Spinal cord (tissue), 10 donors: ENCODE measurements at places on chromosomes 6 and 20. TPM values are rescaled to one million over a fixed set of nuclear protein-coding genes. Genes with fewer than 3 reads are reported as not detected.

TXNDC5 gene
- polyA plus RNA-seq = 46.4 TPM

BANF2 gene
- not detected for polyA plus RNA-seq

CCN5 gene
- polyA plus RNA-seq = 0.32 TPM

SAPCD1 gene
- polyA plus RNA-seq = 11.1 TPM

TMEM170B gene
- 27.3 TPM for polyA plus RNA-seq

C6orf58 gene
- polyA plus RNA-seq = 1.6 TPM

ANGPT4 gene
- 0.57 TPM for polyA plus RNA-seq

TPBG gene
- 29.0 TPM for polyA plus RNA-seq

DNA sequence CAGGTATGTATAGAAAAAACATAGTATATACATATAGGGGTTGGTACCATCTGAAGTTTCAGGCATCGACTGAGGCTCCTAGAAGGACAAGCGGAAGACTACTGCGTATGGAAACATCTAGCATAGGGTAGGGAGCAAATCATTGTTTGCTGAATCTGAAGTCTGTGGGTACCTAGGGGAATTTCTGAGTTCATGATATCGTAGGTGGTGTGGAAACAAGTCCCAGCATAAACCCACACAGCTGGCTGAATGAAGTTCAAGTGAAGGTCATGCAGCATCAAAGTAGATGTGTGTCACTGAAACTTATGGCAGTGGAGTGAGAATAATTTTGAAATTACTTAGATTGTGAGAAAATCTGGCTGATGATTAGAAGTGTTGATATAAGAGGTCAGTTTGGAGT lies 39.4 kb downstream of the MAP7 start:
- no peak for DNase-seq
- H3K27me3 ChIP-seq = no peaks in the 10 kb centered on the region
- no peaks in the 10 kb centered on the region for H3K4me1 ChIP-seq

DNA sequence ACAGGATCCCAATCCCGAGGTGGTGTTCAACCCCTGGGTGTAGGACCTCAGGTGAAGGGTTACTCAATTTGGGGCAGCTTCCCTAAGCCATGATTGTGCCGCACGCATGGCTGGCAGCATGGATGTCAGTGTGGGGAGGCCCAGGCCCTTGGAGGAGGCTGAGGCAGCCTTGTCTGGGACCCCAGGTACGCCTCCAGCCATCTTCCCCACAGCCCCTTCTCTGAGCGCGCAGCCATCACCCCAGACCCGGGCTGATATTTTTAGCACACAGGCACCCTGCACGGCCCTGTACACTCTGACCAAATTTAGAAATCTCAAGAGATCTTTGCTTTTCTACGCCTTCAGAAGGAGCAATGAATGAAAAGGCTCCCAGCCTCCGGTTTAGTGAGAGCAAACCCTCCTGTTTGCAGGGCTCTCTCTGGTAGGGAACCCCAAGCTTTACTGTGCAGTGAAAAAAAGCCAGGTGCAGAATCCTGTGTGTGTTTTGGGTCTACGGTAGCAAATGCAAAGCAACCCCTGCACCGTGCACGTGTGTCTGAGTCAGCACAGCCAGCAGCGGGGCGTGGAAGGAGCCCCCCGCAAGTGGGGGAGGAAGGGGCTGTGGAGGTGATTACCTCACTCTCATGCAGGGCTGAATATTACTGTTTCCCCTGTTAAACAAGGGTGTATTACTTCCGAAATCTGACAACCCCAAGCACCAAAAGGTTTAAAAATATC lies 44.3 kb downstream of the CTCFL start:
- H3K4me3 ChIP-seq = no peak overlapping the region
- H3K4me1 ChIP-seq = peaks cover 10% of the 10 kb centered on the region
- no peak overlapping the region for H3K27ac ChIP-seq
- H3K27me3 ChIP-seq = peaks cover 8% of the 10 kb centered on the region
- H3K36me3 ChIP-seq = no peaks in the 10 kb centered on the region

GRCh38 chr20:53960579-53961272 lies 109.7 kb downstream of the BCAS1 start:
- H3K4me1 ChIP-seq = no peaks in the 10 kb centered on the region
- H3K27me3 ChIP-seq = no peaks in the 10 kb centered on the region
- no peak overlapping the region for H3K4me3 ChIP-seq
- DNase-seq = no peak
- no peaks in the 10 kb centered on the region for H3K36me3 ChIP-seq

DNA sequence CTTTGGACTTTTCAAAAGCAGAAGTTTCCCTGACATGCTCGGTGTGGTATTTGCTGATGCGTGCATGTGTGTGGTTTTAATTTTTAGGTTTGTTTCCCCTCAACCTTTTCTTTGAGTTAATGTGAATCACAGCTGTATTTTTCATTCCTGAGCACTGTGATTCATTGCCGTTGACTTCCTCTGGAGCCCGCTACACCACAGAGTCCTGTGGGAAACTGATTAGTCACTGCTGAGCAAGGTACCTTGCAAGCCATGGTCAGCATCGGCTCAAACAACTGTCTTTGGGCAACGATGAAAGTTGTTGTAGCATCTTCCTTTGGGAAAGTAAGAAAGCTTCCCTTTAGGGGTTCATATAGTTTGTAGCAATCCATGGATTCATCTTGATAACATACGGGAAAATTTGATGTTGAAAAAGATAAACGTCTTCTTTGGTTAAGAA lies 57.5 kb downstream of the RIN2 start:
- H3K4me1 ChIP-seq = no peaks in the 10 kb centered on the region
- no peak overlapping the region for H3K27ac ChIP-seq
- no peaks in the 10 kb centered on the region for H3K36me3 ChIP-seq
- H3K4me3 ChIP-seq = no peak overlapping the region

- peaks cover 10% of the 10 kb centered on the region for H3K4me1 ChIP-seq
- H3K4me3 ChIP-seq = no peak overlapping the region
- no peaks in the 10 kb centered on the region for H3K36me3 ChIP-seq
- H3K27ac ChIP-seq = no peak overlapping the region
Measured at GRCh38 chr20:17533396-17533795, 2.2 kb upstream of the BFSP1 start.

- no peaks in the 10 kb centered on the region for H3K27me3 ChIP-seq
- H3K4me1 ChIP-seq = no peaks in the 10 kb centered on the region
- H3K27ac ChIP-seq = no peak overlapping the region
Measured at GRCh38 chr6:81795890-81796289, 43.4 kb upstream of the TENT5A start.

DNA sequence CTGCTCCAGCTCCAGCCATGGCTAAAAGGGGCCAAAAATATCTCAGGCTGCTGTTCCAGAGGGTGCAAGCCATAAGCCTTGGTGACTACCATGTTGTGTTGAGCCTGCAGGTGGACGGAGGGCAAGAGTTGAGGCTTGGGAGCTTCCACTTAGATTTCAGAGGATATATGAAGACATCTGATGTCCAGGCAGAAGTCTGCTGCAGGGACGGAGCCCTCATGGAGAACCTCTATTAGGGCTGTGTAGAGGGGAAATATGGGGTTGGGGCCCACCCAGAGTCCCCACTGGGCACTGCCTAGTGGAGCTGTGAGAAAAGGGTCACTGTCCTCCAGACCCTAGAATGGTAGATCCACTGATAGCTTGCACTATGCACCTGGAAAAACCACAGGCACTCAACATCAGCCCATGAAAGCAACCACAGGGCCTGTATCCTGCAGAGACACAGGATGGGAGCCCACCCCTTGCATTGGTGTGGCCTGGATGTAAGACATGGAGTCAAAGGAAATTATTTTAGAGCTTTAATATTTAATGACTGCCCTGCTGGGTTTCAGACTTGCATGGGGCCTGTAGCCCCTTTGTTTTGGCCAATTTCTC lies 70.5 kb downstream of the NINL start:
- no peak for DNase-seq
- no peaks in the 10 kb centered on the region for H3K4me1 ChIP-seq
- H3K36me3 ChIP-seq = peaks cover 45% of the 10 kb centered on the region
- H3K27me3 ChIP-seq = no peaks in the 10 kb centered on the region

DNA sequence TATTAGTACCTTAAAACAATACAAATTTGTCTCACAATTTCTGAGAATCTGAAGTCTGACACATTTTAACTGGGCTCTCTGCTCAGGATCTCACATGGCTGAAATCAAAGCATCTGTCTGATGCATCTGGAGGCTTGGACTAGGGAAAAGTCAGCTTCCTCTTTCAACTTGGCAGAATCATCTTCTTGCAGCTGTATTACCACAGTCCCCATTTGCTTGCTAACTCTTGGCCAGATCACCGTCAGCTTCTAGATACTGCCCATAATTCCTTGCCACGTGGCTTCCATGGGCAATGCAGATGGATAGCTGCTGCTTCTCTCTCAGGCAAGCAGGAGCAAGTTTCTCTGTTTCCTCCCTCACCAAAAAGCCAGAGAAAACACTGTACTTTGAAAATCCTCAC lies 1106.4 kb upstream of the CITED2 start:
- H3K4me1 ChIP-seq = no peaks in the 10 kb centered on the region
- H3K36me3 ChIP-seq = no peaks in the 10 kb centered on the region
- H3K4me3 ChIP-seq = no peak overlapping the region
- no peak overlapping the region for H3K27ac ChIP-seq
- H3K27me3 ChIP-seq = no peaks in the 10 kb centered on the region
- DNase-seq = no peak

GRCh38 chr6:129599467-129599866 lies 110.5 kb downstream of the ARHGAP18 start:
- no peak for DNase-seq
- no peak overlapping the region for H3K27ac ChIP-seq
- H3K4me1 ChIP-seq = no peaks in the 10 kb centered on the region
- H3K4me3 ChIP-seq = no peak overlapping the region
- no peaks in the 10 kb centered on the region for H3K27me3 ChIP-seq

DNA sequence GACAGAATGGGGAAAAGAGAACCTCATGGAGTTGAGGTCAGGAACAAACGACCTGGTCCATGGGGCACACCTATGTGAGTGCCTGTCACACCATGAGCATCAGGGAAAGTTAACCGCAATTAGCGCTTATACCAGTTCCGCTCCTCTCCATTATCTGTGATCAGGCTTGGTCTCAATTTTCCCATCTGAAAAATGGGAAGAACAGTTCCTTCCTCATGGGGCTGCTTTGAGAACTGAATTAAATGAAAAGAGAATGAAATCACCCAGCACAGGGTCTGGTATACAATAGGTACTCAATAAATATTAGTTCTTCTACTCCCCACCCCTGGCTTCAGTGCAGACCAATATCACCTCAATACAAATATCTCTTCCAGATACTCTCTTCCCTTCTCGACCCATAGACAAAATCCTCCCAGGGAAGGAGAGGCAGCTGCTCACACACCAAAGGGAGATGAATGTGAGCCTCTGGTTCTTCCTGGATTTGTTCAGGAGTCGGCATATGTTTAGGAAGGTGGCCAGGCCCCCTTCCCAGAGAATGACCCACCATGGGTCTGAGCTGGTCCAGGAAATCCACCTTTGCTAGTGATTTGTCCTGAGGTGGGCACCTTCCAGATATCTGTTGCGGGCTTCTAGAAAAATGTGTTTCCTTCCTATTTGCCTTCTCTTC lies 2.4 kb upstream of the PTGIS start:
- peaks cover 4% of the 10 kb centered on the region for H3K27me3 ChIP-seq
- H3K4me1 ChIP-seq = peaks cover 24% of the 10 kb centered on the region
- H3K4me3 ChIP-seq = no peak overlapping the region

DNA sequence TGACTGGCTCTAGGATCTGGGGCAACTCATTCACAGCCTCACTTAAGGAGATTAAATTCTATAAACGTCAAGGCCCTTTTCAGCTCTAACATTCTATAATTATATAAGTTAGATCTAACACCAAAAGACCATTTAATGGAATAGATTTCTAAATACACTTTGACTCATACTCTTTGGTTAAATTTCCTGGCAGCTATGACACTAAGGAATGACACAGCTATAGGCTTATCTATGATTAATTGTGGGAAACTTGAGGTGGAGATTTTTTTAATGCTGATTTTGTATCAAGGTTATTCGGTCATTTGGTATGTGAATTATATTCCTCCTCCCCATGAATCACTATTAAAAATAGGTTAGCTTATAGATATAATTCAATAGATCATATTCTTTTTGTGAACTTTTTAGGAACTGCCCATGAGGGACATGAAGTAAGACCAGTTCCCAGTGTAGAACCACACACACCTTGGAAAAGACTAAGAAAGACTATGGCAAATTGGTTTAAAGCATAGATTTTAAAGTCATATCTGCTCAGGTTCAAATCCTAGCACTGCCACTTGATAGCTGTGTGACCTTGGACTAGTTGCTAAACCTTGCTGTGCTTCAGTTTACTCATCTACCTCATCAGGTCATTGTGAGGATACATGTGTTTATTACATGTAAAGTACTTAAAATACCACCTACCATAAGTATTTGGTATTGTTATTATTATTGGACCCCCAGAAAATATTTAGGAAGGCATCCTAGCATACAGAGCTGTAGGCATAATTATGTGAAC lies 116.0 kb downstream of the CRYBG1 start:
- no peak for DNase-seq
- H3K27me3 ChIP-seq = no peaks in the 10 kb centered on the region
- H3K4me1 ChIP-seq = no peaks in the 10 kb centered on the region
- no peaks in the 10 kb centered on the region for H3K36me3 ChIP-seq
- no peak overlapping the region for H3K27ac ChIP-seq
- H3K4me3 ChIP-seq = no peak overlapping the region

DNA sequence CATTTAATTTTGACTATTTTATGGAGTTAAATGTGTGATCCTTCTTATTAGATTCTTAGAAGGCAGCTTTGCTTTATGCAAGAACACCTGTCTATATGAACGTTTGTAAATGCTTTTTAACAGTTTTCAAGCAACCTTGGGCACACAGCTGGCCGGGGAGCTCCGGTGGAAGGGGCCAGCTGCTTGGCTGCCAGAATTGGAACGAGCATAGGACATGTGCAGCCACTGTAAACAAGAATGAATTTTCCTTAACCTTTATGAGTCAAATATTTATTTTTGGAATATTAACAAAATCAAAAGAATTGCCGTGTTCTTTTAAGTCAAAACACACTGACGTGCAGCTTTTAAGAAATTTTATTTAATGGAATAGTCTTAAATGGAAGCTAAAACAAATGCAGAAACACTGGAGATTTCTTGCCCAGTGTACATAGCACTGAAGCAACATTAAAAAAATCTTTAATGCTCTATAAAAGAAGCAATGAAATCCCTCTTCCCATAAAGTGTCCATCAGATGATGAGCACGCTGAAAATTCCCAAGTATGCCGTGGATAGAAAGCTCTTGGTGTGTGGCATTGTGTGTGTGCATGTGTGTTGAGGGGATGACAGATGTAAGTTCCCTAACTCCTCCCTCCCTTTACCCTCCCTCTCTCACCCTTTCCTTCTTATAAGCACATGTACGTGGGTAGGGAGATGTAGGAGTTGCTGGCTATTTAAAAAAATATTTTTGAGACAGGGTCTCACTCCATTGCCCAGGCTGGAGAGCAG lies 208.9 kb upstream of the EXOC2 start:
- H3K27ac ChIP-seq = no peak overlapping the region
- H3K36me3 ChIP-seq = no peaks in the 10 kb centered on the region
- no peaks in the 10 kb centered on the region for H3K27me3 ChIP-seq
- no peaks in the 10 kb centered on the region for H3K4me1 ChIP-seq
- H3K4me3 ChIP-seq = no peak overlapping the region

DNA sequence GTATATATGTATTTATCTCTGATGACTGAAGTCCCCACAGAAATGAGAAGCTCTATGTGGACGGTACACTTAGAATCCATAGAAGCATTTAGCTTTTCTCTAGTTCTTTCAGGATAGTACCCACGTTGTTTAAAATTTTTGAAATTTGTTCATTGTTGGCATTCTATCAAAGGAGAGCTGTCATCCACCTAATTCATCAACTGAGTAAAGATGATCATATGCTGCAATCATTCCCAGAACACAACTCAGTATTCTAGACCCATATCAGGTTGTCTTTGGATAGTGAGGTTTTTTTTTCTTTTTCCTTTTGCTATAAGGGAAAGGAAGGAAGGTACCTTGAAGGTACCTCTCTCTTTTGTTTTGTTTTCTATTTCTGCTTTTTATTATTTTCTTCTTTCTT lies 9.3 kb downstream of the SERAC1 start:
- no peak overlapping the region for H3K27ac ChIP-seq
- H3K27me3 ChIP-seq = no peaks in the 10 kb centered on the region
- peaks cover 5% of the 10 kb centered on the region for H3K36me3 ChIP-seq
- no peaks in the 10 kb centered on the region for H3K4me1 ChIP-seq
- no peak for DNase-seq
- H3K4me3 ChIP-seq = no peak overlapping the region
